Gastroesophageal sphincter (tissue), 4 donors: ENCODE measurements at places on chromosomes 3 and 15. TPM values are rescaled to one million over a fixed set of nuclear protein-coding genes. Genes with fewer than 3 reads are reported as not detected.
A peak's percentile ranks its signal among the peaks of the same experiment; 100 is the strongest.

DNA sequence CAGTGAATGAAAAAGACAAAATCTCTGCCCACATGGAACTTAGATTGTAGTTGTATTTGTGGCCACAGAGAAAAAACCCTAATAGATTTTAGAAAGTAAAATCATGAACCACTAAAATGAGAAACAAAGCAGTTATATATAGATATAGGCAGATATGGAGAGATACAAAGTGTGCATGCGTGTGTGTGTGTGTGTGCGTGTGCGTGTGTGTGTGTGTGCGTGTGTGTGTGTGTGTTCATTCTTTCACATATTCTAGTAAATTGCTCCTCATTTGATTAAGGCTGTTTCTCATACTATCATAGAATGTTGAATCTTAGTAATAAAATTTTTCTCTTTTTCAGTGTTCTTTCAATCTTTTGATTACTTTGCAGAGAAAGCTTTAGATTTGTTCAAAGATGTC lies 118.6 kb downstream of the DNAJB8 start:
- no peak for ATAC-seq

DNA sequence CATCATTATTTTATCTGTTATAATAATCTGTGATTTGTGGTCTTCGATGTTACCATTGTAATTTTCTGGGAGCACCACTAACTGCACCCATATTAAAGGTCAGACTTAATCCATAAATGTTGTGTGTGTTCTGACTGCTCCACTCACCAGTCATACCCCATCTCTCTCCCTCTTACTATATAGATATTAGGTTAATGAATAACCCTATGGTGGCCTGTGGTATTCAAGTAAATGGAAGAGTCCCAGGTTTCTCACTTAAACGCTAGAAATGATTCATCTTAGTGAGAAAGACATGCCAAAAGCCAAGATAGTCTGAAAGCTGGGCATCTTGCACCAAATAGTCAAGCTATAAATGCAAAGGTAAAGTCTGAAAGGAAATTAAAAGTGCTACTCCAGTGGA lies 1358.5 kb downstream of the ROBO2 start:
- no peak for ATAC-seq

DNA sequence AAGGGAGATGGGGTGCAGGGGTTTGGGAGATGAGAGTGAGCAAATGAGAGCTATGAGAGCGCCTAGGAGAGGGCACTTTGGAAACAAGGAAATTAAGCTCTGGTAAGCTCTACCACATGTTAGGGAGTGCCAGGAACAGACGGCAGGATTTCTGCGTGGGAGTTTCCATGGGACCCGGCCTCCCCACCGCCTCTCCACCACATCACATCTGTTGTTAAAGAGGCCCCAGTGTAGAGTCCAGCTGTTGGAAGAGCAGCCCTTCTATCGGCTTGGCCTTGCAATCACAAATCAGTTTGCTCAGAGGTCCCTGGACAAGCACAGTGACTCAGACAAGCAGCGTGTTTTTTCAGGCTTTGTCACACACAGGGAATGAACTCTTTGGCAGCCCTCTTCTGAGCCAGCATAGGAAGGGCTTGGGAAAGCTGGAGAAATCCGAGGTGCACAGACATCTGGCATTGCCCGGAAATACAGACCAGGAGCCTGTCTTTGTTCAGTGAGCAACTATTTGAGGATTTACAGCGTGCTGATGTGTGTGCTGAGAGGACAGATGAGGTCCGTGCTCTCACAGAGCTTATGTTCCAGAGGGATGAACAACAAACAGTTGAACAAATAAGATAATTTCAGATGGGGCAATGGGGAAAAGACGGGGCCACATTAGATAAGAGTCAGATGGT lies 370.6 kb upstream of the PROK2 start:
- peak; percentile 90 for ATAC-seq

- no peak for ATAC-seq
These were observed 24.1 kb upstream of the ZKSCAN7 start for GRCh38 chr3:44530911-44531310.

GRCh38 chr3:138072796-138073195 lies 42.6 kb downstream of the DZIP1L start:
- no peak for ATAC-seq

GRCh38 chr3:114323546-114324254 lies 29.9 kb downstream of the TIGIT start:
- ATAC-seq, result no peak

DNA sequence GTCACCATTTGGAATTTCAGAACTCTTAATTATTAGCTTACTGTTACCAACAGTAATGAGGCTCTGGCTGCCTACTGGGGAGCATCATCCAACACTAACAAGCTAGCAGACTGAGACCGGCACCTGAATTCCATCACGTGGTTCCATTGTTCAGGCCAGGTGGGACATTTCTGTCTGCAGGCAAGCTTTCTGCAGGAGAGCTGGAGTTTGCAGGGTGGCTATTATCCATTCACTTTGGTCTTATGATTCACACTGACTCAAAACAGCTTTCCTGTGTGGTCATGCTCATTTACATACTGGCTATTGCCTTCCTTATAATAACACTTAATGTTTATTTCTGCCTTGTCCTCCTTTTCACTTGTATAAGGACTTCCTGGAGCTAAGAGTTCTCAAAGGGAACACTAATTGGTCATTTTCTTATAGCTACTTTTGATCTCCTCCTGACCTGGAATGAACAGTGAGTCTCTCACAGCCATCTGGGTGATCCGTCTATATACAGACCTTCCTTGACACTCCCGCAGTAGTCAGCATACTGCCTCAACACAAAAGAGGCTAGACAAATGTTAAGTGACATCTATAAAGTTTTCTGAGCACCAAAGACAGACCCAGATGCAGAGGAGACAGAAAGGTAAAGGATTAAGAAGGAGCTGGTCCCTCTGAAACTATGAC lies 695.4 kb downstream of the FHIT start:
- no peak for ATAC-seq

- ATAC-seq, result no peak
These were observed 3.2 kb downstream of the EHHADH start for GRCh38 chr3:185250653-185251052.

DNA sequence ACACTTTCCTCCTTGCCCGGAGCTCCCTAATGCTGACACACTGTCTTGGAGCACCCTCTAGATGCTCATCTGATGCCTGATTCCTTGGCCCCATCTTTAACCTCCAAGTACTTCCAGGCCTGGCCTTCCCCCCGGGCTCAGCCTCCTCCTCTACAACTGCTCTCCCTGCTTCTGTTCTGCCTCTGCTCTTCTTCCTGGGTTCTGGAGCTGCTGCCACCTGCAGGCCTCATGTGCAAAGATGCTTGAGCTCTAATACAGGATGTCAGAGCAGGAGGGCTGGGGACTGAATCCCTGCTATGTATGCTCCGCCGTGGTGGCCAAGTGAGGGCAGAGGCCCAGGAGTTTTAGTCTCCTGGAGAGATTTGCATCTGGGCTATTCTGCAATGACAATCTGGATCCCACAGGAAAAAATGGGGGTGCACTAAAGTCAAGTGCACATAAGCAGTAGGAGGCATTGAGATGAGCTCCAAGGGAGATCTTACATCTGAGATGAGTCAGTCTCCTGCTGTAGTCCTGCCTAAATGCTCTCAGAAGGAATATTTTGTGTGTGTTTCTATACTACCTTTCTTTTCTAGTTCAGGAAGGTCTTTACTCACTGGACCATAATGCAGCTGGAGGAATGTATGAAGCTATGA lies 296.3 kb downstream of the UACA start:
- ATAC-seq, result no peak

- no peak for ATAC-seq
These were observed 97.8 kb downstream of the CLDN1 start for GRCh38 chr3:190224456-190224855.

DNA sequence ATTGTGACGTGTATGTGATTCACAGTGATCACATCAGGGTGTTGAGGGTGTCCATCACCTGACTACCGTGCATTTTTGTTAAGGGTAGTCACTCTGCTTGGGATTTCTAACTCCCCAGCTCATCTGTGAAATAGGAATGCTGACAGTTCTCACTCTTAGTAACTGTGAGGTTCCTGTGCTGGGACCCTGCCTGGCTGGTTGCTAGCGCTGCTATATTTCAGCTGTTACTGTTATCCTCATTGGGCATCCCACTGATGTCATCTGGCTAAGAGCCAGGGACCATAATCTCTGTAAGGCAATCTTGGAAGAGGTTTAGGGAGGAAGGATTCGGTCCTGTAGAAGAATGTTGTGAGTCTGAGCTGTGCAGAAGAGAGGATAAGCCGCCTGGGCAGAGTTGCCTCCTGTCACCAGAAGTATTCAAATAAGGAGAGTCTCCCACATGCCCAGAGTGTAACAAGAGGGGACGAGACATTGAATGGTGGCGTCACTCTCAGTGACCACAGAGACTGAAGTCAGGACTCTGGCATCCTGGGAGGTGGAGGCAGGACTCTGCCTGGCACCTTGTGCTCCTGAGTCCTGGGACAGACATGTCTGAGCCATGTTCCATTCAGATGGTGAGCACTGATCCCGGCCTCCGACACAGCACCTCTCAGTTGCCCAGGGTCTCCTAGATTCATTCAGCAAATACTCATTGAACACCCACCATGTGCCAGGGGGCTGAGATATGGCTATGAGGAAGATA lies 52.2 kb downstream of the FBLN2 start:
- ATAC-seq, result no peak

DNA sequence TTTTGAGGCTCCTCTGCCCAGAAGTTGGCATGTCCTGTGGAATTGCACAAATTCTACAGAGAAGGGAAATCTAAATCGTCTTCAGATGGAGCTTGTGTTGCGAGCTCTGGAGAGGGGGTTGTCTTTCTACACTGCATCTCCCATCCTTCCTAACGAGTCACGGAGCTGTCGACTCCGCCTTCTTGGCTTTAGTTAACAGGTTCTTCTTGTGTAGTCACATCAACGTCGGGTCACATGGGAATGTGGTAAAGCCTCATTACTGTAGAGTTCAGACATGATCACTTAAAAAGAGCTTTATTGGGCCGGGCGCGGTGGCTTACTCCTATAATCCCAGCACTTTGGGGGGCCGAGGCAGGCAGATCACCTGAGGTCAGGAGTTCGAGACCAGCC lies 60.0 kb downstream of the DNASE1L3 start:
- no peak for ATAC-seq

Gene IL1RAP
- total RNA-seq, result 11.0 TPM

Gene PRKCD
- total RNA-seq, result 5.5 TPM

Gene CHAC1
- 0.54 TPM for total RNA-seq
